CMK (cell line): ENCODE measurements at places on chromosomes 7 and 10.
A peak's percentile ranks its signal among the peaks of the same experiment; 100 is the strongest.

- DNase-seq, result no peak
Observed at GRCh38 chr10:117370205-117370604, 5.0 kb downstream of the PDZD8 start.

DNA sequence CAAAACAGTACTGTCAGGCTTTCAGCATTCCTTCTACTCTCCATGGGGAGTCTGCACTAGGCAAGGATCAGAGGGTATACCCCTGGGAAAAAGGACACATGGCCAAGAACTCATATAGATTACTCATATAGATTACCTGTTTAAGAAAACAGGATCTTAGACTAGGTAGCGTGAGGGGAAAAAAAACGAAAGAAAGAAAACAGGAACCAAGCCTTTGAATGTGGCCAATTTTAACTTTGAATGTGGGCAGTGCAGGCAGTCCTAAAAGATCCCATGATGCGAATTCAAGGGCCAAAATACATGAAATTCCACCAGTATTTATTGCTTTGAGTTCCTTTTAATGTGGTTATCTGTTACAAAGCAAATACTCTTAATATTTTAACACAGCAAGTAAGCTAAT is 108.6 kb upstream of the TAC1 start:
- no peak for DNase-seq

GRCh38 chr7:23106057-23106822 is 655 bp downstream of the KLHL7 start:
- DNase-seq, result peak; percentile 25

GRCh38 chr7:36814311-36814710 is 90.0 kb upstream of the AOAH start:
- DNase-seq, result no peak

DNA sequence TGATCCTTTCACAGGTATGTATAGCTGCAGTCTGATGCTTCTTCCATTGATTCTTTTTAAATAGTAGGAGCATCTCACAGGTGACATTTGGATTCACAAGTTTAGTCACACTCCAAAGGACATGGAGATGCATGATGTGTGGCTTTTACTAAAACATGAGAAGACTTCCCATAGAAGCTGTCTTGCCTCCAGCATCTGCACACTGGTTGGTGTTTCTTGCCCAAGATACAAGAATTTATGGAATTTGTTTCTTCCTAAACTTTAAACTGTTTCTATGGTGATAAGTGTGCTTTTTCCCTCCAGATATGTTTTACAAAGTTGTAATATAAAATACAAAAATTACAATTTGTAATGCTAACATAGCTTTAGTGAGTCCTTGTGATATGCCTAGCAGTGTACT is 24.2 kb downstream of the ADIRF start:
- no peak for DNase-seq

DNA sequence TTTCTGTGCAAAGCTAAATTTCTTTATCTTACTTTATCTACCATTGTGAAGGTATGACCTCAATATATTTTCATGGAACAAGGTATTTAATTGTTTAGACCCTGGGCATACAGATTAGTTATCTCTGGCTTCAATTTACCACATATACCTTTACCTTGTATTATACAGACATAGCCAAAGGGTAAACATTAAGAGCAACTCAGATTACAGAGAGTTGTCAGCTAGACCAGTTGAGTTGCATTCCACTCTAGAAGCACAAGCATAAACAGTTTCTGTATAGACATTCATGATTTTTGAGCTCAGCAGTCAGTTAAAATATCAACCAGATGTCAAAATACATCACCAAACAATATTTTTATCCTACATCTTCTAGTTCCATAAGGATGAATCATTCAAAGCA is 857.3 kb upstream of the ZWINT start:
- no peak for DNase-seq

DNA sequence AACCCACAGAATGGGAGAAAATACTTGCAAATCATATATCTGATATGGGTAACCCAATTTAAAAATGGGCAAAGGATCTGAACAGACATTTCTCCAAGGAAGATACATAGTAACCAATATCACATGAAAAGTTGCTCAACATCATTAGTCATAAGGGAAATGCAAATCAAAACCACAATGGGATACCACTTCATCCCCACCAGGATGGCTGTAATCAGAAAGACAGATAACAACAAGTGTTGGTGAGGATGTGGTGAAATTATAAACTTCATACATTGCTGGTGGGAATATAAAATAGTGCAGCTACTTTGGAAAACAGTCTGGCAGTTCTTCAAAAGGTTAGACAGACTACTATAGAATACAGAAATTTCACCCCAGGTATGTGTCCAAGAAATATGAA is 19.3 kb downstream of the AOC1 start:
- no peak for DNase-seq

DNA sequence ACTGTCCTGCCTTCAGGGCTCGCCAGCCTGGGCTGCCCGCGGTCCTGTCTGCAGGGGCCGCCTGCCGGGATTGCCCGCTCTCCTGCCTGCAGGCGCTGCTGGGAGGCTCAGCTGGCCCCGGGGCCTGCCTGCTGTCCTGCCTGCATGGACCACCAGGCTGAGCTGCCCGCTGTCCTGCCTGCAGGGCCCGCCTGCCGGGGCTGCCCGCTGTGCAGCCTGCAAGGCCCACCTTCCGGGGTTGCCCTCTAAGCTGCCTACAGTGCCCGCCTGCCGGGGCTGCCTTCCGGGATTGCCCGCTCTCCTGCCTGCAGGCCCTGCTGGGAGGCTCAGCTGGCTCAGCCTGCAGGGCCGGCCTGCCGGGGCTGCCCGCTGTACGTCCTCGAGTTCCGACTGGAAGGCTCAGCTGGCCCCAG is 164.4 kb downstream of the GLRX3 start:
- no peak for DNase-seq

GRCh38 chr7:45112648-45113047 is 1.2 kb upstream of the TBRG4 start:
- no peak for DNase-seq

GRCh38 chr7:84271543-84271942 is 77.0 kb upstream of the SEMA3A start:
- DNase-seq, result no peak

DNA sequence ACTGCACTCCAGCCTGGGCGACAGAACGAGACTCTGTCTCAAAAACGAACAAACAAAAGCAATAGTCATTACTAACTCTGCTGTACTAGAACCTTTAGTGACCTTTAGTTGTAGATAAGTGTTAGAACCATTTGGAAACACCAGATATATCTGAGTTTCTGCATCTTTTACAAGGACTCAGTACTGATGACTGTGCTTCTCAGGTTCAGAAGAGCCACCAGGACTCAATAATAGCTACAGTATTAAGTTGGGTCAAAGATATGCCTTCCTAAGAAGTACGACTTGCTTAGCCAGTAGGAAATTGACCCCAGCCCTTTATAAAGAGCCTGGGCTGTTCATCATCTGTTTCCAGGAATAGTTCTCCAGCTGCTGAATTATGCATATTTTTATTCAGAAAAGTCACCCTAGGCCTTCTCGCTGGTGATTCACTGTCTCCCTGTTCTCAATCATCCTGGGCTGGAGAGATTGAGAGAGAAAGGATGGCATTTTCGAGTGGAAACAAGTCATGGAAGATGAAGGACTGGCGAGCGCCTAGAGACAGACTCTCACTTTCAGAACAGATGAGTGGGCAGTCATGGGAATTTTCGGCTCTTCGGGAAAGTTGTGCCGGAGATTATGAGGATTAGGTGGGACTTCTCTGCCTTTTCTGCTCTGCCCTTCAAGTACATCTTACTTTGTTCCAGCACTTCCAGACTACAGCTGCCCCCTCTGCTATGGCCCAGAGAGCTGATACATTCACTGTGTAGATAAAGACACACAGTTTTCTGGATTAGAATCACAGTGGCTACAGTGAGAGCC is 316.1 kb downstream of the CCDC3 start:
- no peak for DNase-seq

DNA sequence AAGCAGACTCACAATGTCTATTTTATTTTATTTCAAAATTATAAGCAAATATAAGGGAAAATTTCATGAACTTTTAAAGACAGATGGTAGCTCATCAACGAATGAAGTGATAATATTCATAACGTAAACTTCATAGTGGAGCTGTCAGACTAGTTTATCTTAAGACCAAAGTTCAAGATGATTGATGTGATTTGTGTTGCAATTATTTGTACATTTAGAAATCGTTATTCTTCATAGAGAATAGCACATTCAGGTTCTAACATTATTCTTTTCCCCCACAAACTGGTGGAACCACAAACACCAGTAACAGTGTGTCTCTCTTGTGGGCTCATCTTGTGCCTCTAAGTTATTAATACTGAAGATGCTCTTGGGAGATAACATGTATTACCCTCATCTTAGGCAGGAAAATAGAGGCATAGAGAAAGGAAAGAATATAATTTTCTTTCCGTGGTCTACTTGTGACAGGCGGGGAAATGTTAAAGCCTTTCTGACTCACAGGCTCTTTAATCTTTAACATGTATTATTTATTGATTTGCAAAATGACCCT is 37.0 kb downstream of the CCSER2 start:
- DNase-seq, result no peak

- DNase-seq, result no peak
Observed at GRCh38 chr7:17134786-17135185, 163.7 kb upstream of the AHR start.

- no peak for DNase-seq
Observed at GRCh38 chr7:47757921-47758411, 176.1 kb upstream of the TNS3 start.

GRCh38 chr7:76296743-76297740 is 5.4 kb upstream of the HSPB1 start:
- no peak for DNase-seq

- DNase-seq, result no peak
Observed at GRCh38 chr7:25478925-25479324, 250.6 kb upstream of the NPVF start.
